HT1080 (cell line): ENCODE measurements at places on chromosomes 16 and 17. TPM values are rescaled to one million over a fixed set of nuclear protein-coding genes. Genes with fewer than 3 reads are reported as not detected.

GRCh38 chr17:62300697-62301096 lies 79.7 kb upstream of the EFCAB3 start:
- DNase-seq = no peak

MYH8 gene
- not detected in 2 replicates for total RNA-seq

EFCAB5 gene
- total RNA-seq = 0.33 and 0.77 TPM in 2 replicates

COL1A1 gene
- total RNA-seq = 1.3 and 1.4 TPM in 2 replicates

DNA sequence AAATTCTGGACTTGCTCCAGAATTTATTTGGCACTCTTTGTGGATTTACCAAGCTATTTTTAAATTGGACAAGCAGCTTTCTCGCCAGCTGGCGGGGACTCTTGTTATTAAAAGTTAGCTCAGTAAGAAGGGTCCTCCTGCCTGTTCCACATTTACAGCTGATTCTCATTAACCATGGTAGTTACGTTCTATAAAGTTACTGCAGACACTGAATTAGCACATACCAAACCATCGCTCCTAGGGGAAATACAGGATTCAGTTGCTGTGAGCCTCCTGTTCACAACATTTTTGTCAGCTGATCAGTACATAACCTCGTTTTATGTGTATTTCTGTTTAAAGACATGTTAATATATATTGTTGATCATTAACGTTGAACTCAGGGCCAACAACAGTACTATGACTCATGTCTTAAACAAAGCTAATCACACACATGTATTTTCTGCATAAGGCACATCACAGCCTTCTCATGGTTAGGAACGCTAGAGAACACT lies 4.2 kb downstream of the LDAF1 start:
- no peak for DNase-seq

DNA sequence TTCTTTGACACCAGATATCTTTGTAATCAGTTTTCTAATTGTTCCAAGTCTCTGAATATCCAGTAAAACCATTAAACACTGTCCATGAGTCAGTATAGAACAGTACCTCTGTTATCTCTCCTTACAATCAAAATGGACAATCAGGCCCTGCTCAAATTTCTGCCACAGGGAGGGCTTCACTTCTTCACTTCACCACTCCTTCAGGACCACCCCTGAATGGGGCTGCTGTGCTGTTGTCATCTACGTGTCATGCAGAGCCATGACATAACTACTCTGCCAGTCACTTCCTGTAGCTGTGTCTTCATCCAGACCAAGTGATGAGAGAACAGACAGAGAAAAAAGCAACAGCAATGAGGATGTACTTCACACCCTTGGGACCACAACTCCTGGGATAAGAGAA lies 116.9 kb downstream of the TANC2 start:
- DNase-seq = peak; percentile 56

ABCC3 gene
- 6.4 and 9.1 TPM in 2 replicates for total RNA-seq

ABCA6 gene
- not detected in 2 replicates for total RNA-seq

TBC1D3C gene
- not detected in 2 replicates for total RNA-seq

DNA sequence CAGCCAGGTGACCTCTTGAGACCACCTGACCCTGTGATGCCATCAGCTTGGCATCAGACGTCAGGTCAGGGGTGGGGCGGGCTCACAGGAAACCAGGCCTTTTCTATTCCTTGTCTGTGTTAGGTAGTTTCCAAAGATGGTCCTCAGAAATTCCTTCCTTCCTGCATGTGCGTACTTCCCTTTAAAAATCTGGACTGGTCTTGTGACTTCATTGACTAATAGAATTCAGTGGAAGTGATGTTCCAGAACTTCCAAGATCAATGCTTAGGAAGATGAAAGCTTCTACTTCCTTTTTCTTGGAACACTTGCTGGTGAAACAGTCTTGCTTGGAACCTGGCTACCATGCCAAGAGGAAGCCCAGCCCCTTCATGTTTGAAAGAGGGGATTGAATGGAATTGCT lies 10.0 kb upstream of the N4BP1 start:
- DNase-seq = no peak

GRCh38 chr17:36540696-36541095 lies 4.0 kb upstream of the GGNBP2 start:
- no peak for DNase-seq

CDRT15L2 gene
- total RNA-seq = not detected in 2 replicates

TMEM235 gene
- total RNA-seq = not detected in 2 replicates

- no peak for DNase-seq
Observed at GRCh38 chr17:2243953-2244352, 59.6 kb downstream of the SMG6 start.

DNA sequence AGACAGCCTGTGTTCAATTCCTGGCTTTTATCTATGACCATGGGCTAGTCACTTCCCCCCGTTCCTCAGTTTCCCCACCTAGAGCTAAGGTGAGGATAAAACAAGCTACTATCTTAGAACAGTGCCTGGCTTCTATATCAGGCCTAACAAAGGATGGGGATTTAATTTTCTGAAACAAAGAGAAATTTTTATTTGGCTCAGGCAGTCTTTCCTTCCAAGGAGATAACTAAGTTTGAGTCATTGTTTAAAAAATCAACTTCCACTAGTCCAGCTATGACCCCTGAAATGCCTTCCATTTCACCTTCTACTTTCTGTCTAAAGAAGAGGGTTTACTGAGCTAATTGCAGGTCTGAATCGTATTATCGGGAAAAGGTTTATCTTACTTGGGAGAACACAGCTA lies 99.0 kb downstream of the CMIP start:
- DNase-seq = no peak

GRCh38 chr17:78266231-78266631 lies 34.8 kb downstream of the TMEM235 start:
- no peak for DNase-seq

DNA sequence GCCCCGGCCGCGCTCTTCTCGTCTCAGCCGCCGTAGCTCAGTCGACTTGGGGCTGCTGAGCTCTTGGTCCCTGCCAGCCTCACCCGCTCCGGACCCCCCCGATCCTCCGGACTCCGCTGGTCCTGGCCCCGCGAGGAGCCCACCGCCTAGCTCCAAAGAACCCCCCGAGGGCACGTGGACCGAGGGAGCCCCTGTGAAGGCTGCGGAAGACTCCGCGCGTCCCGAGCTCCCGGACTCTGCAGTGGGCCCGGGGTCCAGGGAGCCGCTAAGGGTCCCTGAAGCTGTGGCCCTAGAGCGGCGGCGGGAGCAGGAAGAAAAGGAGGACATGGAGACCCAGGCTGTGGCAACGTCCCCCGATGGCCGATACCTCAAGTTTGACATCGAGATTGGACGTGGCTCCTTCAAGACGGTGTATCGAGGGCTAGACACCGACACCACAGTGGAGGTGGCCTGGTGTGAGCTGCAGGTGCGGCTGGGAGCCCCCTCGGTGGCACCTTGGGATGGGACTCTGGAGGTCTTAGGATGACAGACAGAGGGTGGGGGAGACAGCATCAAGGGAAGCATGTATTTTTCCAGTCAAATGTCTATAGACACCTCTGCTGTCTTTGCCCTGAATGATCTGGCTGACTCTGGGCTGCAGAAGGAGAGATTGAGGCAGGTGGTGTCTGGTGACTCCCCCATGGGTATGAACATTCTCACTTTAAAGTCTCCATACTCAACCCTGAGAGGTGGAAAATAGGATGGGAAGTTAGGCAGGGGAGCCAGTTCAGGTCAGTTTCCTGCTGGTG lies 635 bp downstream of the WNK4 start:
- DNase-seq = no peak

SPATA32 gene
- not detected in 2 replicates for total RNA-seq

- DNase-seq = no peak
Observed at GRCh38 chr16:55253987-55254386, 70.0 kb upstream of the IRX6 start.

C1QTNF8 gene
- total RNA-seq = not detected in 2 replicates

RPRML gene
- total RNA-seq = 0.07 TPM in 1 of 2 replicates, not detected in the other

DNA sequence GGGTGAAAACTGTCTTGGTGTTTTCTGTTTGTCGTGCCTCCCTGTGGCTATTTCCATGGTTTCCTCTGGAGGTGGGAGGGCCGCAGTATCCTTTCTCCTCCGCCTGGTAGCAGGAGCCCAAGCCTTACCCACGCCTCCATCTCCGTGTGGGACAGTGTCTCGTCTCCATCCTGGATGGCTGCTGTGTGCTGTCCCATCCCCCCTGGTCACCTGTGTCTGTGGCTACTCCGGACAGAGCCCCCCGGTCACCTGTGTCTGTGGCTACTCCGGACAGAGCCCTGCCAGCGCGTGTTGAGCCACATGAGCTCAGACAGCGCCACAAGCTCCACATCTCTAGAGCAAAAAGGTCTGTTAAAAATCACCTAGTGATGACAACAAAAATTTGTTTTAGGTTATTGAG lies 198.2 kb upstream of the CHMP6 start:
- no peak for DNase-seq

FSCN2 gene
- total RNA-seq = 0.37 and 0.40 TPM in 2 replicates

DNA sequence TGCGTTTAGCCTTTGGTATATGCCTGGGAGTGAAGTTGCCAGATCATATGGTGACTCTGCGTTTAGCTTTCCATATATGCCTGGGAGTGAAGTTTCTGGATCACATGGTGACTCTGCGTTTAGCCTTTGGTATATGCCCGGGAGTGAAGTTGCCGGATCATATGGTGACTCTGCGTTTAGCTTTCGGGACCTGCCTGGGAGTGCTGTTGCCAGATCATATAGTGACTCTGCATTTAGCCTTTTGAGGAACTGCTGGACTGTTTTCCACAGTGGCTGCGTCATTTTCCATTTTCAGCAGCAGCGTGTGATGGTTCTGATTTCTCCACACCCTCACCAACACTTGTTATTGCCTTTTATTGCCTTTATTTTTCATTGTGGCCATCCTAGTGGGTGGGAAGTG lies 73.0 kb downstream of the OR1D5 start:
- DNase-seq = no peak

GRCh38 chr16:23245268-23245667 lies 56.8 kb upstream of the SCNN1B start:
- DNase-seq = no peak

GRCh38 chr16:55062442-55062841 lies 131.8 kb downstream of the IRX5 start:
- DNase-seq = no peak

TEKT5 gene
- total RNA-seq = 0.11 TPM in 1 of 2 replicates, not detected in the other

DNA sequence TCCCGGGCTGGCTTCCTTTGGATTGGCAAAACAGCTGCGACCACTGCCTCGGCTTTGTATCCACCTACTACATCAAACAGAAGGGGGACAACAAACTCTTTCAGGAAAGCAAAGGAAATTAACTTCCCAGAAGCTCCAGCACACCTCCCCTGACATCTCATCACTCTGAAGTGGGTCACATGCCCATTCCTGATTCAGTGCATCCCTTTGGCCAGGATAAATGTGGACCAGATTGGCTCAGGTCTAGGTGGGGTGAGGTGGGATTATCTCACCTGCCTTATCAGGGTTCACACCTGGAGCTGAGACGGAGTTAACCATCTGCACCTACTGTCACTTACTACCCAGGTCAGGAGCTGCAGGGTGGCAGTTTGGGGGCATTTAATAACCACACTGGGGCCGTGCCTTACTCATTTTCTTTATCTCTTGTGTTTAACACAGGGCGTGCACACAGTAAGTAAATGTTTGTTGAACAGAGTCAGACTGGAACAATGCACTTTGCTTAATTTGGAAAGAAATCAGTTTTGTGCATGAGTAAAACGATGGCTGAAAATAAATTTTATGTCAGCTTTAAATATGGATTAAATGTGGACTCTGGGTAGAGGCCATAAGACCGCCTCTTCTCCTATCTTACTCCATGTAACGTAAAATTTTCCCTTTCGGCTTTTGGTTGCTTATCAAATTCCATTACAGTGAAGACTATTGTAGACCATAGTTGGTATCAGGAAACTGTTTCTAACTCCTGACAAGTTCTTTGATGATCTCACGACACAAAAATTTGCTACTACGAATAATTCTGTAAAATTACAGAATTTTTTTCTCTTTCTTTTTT lies 36.0 kb downstream of the IQCK start:
- peak; percentile 31 for DNase-seq

SYT17 gene
- total RNA-seq = 1.0 and 1.4 TPM in 2 replicates

USH1G gene
- total RNA-seq = not detected in 2 replicates

- DNase-seq = no peak
Observed at GRCh38 chr17:18167421-18167820, 16.2 kb upstream of the ALKBH5 start.

- DNase-seq = no peak
Observed at GRCh38 chr17:68320311-68320865, 29.1 kb downstream of the ARSG start.

KRT32 gene
- not detected in 2 replicates for total RNA-seq

- DNase-seq = no peak
Observed at GRCh38 chr17:57915985-57916757, 39.0 kb downstream of the CUEDC1 start.

AANAT gene
- 0.05 TPM in 1 of 2 replicates, not detected in the other for total RNA-seq

DNA sequence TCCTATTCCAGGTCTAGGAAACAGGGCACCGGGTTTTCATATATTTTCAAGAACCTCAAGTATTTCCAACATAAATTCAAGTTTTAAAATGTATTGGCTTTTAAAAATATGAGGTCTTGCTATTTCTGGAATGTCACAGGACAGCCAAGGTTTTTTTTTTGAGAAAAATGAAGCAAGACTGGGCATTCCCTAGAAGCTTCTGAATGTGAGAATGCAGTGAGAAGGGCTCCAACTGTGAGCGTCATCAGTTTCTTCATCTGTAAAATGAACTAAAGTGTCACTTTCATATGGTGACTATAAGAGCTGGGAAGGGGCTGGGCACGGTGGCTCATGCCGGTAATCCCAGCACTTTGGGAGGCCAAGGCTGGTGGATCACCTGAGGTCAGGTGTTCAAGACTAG lies 455.8 kb upstream of the MAF start:
- DNase-seq = no peak

CCR7 gene
- 0.07 and 0.21 TPM in 2 replicates for total RNA-seq

GRCh38 chr16:10770907-10771306 lies 27.3 kb downstream of the NUBP1 start:
- DNase-seq = no peak

CCDC92B gene
- not detected in 2 replicates for total RNA-seq

DNA sequence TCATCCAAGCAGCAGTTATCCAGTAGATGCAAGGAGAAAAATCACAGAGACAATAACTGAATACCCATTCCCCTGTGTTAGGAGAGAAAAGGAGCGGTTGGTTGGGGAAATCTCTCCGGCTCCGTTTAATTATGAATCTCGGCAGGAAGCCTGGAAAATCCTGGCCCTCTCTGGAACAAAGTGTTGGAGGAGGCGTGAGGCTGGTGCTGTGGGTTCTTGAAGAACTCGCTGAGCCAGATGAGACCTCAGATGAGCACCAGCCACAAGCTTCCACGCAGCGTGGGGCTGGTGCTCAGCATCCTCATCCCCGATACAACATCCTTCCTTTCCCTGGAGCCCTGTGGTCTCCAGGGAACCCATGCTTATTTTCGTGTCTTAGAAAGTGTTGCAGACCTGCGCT lies 39.7 kb downstream of the CACNG4 start:
- DNase-seq = no peak

LPCAT2 gene
- total RNA-seq = 11.5 and 11.9 TPM in 2 replicates

GRCh38 chr16:22813948-22814710 lies at the start of gene HS3ST2:
TSS of gene HS3ST2 (plus strand) at chr16:22814162. CDS start at chr16:22814611, 449 bp downstream.
- DNase-seq = no peak

- no peak for DNase-seq
Observed at GRCh38 chr16:8712589-8713361, 38.4 kb downstream of the ABAT start.

ZNF629 gene
- total RNA-seq = 14.5 and 15.9 TPM in 2 replicates

TP53TG3F gene
- total RNA-seq = 0.10 TPM in 1 of 2 replicates, not detected in the other
